ENCODE measurements at places on chromosomes 7 and 10.

GRCh38 chr7:36599645-36600313, 124.5 kb downstream of the AOAH start:
- DNase-seq = no peak

DNA sequence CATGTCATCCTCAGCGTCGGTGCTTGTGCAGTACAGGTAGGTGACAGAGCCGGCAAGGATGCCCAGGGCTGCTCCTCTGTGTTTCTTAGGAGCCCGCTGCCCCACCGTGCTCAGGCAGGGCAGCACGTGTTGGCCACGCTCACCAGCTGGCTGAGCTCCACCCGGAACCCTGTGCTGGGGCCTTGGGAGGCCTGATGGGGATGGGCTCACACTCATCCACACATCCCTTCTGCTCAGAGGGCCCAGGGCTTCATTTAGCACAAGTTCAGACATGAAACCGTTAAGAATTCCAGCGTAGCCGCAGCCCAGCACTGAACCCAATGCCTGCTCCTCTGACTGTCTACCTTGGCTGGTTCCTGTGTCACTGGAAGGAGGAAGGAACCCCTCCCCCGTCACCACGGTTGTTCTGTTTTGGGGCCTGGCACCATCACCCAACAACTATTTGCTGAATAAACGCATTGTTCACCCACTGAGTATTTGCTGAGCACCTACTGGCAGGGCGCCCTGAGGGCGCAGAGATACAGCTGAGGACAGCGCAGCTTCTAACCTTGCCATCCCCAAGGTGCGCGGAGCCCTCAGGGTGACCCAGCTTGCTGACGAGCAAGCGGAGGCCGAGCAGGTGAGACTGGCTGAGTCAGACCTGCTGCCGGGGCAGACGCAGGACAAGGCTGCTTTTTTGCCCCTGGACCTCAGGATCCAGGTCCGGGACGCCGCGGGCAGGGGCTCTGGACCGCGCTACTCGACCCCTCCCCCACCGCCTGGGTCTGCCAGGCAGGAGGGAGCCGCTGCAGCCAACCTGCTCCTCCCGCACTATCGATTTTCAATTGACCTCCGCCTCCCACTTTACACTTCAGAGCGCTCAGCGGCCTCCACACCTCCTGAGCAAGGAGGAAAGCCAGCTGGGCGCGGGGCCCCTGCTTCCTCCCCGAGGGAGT, 50.6 kb upstream of the RET start:
- DNase-seq = no peak

GRCh38 chr10:49609006-49609282, 1.2 kb upstream of the SLC18A3 start:
- DNase-seq = no peak

- no peak for DNase-seq
Observed at GRCh38 chr10:35027567-35027966, 62.6 kb downstream of the CUL2 start.

All from tibial nerve (tissue), 4 donors.